D721Med (cell line): ENCODE measurements at places on chromosomes 12 and 14.

DNA sequence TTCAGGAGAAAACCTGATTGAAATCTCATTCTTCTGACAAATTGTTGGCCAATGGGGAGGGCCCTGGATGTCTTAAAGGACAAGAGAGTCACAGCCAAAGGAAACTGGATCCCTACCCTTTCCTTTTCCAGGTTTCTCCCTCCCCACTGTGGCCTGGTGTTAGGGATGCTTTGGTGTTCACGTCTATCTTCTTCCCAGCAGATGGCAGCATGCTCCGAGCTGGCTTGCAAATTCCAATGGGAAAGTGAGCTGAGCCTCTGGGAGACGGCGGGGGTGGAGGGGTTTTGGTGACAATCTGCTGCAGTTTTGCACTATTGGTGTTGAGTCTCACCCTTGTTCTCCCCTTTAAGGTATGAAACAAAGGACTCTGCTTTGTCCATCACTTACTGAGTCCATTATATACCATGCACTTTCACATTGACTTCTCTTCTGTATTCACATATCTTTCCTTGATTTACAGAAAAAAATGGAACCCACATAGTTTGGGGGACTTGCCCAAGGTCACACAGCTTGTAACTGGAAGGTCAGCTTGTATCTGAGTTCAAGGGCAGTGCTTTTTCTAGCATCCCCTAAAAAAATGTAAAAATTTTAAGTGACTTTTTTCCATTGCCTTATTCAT, 39.3 kb downstream of the CCDC177 start:
- peak; percentile 58 for DNase-seq

GRCh38 chr12:48106681-48107613, 1.1 kb upstream of the SENP1 start:
- DNase-seq: no peak

DNA sequence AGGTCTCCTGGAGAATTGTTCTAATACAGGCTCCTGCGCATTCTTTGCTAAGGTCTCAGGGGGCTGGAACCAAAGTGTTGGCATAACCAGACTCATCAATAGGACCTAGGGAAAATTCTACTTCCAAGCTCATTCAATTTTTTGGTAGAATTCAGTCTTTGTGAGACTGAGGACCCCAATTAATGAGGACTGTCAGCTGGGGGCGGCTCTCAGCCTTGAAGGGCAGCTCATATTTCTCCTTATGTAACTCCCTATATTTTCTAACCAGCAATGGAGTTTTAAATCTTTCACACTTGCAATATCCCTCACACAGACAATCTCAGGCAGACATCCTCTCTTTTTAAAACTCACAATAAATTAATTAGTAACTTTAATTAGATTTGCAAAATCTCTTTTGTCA, 476.4 kb upstream of the LRFN5 start:
- no peak for DNase-seq

DNA sequence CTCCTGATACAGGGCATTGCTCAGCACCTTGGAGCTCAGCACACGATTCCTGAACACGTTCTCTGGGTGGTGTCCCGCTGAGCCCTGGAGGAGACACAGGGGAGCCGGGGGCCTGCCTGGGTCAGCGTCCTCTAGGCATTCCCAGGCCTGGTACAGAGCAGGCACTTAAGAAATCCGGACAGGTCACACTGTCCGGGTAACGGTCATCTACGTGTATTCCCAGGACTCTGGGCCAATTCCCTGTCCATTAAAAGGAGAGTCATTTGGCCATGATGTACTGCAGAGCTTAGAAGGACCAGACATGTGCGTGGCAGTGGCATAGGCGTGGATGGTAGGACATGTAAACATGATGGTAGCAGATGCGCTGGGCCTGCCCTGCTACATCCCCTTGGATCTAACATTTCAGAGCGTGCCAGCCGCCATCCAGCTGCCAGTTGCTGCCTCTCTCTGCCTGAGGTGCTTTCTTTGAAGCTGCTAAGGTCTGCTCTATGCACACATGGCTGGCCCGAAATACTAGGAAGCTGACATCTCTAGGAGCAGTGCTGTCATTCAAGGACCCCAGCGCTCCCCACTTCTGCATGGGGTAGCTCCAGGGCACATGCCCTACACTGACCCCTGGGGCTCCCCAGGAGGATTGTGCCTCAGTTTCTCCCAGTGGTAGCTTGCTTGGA, 273.1 kb upstream of the RTL1 start:
- no peak for DNase-seq

DNA sequence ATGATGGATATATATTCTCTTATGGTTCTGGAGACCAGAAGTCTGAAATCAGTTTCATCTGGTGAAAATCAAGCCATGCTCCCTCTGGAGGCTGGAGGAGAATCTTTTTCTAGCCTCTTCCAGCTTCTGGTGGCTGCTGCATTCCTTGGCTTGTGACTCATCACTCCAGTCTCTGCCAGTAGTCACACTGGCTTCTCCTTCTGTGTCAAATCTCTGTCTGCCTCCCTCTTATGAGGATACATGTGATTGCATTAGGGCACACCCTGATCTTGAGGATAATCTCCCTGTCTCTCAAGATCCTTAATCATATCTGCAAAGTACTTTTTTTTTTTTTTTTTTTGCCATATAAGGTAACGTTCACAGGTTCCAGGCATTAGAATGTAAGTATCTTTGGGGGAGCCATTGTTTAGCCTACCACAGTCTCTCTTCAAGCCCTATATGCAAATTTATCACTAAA, 17.7 kb downstream of the DNAL1 start:
- DNase-seq: no peak

GRCh38 chr14:31510222-31510621, 22.4 kb upstream of the GPR33 start:
- no peak for DNase-seq

DNA sequence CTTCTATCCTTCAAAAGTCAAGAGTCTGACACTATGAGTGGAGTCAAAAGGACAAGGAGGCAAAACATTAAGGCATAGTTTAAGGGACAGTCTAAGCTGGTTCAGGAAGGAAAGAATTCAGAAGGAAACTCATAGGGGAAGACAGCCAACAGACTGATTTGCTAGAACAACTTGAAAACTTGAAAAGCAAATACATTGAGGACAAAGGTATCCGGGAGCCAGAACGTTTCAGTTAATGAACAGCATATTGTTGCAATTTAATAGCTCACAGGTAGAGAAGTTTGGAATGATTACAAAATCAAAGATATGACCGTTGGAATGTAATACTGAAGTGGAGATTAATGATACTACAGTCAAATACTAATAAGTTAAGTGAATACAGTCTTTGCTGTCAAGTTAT, 312.8 kb upstream of the RPL10L start:
- DNase-seq: no peak

DNA sequence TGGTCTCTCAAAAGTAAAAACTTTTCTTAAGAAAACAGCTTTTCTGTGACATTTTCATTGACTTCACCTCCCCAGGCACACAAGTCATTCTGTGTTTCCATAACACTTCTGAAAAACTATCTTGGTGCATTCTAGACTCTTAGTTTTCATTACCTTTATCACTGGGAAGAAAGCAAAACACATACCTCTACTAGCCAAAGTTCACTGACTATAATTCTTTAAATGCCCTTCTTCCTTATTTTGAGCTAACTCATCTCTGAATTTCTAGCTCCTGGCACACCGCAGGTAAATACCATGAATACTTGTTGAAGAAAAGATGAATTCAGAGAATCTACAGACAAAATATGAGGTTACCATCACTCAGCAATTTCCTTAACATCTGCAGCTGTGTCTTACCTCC, 21.1 kb downstream of the MLH3 start:
- DNase-seq: no peak

DNA sequence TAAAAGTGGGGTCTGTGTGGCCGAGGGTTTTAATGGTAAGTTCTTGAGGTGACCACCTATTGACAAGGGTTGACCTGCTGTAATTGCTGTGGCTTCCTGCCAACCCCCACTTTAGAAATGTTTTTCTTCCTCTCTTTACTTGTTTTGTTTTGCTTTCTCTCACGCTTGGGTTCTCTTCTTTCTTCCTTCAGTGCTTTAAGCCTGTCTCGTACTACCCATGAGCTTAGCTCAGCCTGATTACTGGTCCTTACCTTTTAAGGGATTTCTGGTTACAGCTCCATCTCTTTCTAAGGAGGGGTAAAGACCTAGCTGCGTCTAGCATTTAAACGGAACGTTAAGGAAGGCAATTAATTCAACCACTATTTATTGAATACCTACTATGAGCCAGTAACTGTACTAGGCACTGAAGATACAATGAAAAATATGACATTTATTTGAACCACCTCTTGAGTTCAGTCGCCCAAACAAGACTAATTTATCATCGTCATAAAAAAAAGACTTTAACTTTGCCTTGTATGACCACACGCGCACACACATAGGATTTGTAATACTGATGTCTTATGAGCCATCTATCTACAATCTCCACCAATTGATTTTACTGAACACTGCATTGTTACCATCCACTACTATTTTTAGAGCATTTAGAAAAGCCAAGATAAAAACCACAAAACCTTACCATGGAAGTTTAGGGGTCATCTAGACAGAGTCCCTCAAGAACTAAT, 888 bp upstream of the PPP1R12A start:
- no peak for DNase-seq

GRCh38 chr12:107906707-107907106, 132.2 kb downstream of the ASCL4 start:
- no peak for DNase-seq

- DNase-seq: no peak
These were observed 64.5 kb downstream of the KIAA0586 start for GRCh38 chr14:58492044-58492443.

- no peak for DNase-seq
These were observed 3.1 kb downstream of the CCND2 start for GRCh38 chr12:4276524-4277204.

GRCh38 chr14:100334904-100335303, 11.8 kb downstream of the SLC25A47 start:
- DNase-seq: no peak

DNA sequence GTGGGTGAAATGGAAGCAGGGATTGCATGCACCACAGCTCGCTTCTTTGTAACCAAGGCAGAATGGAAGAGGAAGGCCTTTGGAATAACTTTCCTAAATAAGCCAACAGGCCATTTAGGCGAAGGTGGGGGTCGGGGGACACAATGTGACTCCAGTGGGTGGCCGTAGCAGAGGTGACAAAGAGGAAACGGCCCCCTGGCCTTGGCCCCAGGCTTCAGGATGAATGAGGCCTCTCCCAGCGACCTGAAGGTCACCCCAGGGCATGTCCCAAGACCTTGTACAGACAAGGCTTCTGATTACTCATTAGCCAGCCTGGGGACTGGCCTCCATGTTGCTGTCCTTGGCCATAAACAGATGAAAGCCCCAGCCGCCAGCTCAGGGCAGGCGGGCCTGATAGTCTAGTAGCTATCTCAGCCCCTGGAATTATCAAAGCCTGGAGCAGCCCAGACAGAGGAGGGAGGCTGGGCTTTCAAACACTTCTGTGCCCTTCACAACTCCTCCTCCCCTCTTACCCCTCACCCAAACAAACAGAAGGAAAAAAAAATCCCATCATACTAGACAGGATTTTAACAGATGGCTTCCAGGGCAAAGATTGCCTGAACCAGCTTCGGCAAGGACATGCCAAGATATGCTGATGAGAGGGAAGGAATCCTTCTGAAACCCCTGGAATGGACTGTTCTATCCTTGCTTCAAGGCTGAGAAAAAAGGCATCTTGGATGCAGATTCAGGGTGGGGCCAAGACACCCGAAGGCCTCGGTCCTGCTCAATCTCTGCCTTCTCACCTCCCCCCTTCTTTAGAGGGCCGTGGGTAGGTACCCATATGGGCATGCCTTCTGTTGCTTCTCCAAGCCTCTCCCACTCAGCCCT, 142.3 kb upstream of the PARP11 start:
- DNase-seq: no peak

- DNase-seq: no peak
These were observed 38.3 kb downstream of the SLC6A15 start for GRCh38 chr12:84874125-84874824.

GRCh38 chr12:41325336-41325735, 137.2 kb downstream of the PDZRN4 start:
- DNase-seq: no peak

GRCh38 chr14:52907949-52908348, 42.9 kb downstream of the FERMT2 start:
- no peak for DNase-seq

- DNase-seq: no peak
These were observed 24.4 kb upstream of the WSCD2 start for GRCh38 chr12:108104657-108105056.

DNA sequence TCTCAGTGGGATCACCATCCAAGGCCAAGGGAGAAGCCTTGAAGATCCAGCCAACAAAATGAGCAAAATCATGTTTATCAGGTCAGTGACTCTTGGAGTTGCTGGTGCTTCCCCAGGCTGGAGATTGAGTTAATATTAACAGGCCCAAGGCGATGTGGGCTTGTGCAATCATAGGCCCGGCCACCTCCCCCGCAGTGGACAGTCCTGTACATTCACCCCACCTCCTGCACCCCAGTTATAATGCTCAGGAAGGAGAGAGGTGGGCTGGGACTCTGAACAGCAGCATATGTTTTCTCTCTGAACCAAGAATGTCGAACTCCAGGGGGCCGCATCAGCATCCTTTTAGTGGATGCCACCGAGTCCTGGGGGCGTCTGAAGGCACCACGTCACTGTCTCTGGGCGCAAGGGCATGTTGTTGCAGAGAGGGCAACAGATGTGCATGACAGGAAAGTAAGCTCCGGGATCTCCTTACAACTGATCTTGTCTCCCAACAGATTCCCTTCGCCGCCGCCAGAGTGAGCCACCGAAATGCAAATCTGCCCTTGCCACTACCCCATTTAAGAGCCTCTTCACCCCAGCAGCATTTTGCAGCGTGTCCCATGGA, 32.2 kb upstream of the SERPINA6 start:
- no peak for DNase-seq

- no peak for DNase-seq
These were observed 193.8 kb upstream of the LHX5 start for GRCh38 chr12:113665457-113665856.

- no peak for DNase-seq
These were observed 96.6 kb downstream of the SUDS3 start for GRCh38 chr12:118472940-118473339.

DNA sequence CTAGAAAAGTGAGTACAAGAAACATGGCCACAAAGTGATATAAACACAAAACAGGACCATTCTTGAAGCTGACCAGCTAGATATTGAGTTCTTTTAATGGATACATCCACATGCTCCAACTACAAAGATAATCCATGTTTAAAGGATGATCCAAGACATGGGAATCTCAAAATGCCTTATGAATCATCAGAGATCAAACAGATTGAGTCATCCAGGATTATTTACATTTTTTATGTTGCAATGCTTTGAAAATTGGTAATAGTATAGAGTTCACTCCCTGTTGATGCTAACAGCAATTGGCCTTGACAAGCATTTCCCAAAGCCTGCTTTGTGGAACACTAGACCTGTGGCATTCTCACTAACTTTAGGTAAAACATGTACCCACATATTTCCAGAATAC, 293.0 kb upstream of the TBX3 start:
- no peak for DNase-seq
